IPS-NIHi11 (cell line): ENCODE measurements at places on chromosomes 4 and X.

- DNase-seq = no peak
Measured at GRCh38 chrX:96722781-96723180, 38.1 kb downstream of the DIAPH2 start.

DNA sequence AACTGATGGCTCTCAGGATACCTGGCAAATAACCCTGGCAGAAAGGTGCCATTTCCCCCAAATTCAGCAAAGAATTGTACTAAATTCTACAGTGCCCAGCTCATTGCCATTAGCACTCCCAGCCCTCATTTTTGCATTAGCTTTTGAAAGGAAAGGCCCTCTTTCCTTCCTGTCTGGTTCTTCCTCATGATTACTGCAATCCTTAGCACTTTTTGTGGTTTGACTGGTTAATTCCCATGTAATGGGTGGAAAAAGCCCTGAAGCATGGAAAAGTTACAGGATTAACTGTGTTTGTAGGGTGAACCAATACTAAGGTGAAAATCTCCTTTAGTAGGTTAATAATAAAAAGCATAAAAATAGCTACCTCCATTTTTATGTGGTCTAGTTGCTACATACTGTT lies 139.5 kb downstream of the NPNT start:
- DNase-seq = no peak

DNA sequence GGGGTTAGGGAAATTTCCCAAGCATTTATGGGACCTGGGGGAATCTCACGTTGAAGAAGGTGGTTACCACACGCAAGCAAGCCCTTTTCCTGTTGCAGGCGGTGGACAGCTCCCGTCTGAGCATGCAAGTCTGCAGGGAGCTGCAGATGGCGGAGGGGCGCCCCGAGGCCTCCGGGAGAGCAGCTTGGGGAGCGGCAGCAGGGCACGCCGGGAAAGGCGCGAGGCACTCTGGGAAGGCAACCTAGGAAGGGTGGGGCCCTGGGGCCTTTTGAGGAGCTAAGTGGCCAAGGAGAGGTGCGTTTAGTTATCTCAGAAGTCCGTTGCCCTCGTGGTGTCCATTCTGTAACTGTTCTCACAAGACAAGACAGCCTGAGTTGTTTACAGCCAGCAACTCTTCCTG lies 57.0 kb upstream of the SLC25A4 start:
- no peak for DNase-seq

DNA sequence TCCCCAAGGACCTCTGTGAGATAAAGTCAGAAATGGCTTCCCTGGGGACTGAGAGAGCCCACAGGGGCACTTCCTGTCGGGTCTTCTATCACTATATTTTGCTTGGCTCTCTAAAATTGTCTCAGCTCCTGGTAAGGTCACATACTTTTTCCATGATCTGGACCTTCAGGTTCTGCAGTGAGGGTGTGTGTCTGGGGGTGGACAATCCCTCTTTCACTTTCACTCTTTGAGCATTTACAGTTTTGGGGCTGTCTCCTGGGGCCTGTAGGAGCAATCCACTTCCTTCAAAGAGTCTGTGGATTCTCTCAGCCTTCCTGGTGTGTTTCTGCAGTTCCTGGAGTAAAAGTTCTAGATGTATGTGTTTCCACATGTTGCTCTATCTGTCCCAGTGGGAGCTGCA lies 335.7 kb downstream of the FSTL5 start:
- DNase-seq = no peak

DNA sequence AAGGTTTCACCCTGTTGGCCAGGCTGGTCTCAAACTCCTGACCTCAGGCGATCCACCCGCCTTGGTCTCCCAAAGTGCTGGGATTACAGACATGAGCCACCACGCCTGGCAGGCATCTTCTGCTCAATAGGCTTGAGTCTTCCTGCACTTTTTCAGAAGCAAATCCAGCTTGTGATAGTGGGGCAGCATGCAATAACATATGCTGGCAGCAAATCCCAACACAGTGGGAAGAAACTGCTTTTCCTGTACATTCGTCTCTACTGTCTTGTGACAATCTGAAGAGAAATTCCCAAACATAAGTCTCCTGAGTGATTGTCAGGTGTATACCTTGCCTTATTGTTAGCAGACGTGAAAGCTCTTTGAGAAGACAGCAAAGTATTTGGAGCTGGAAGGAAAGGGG lies 145.7 kb downstream of the PALLD start:
- no peak for DNase-seq

GRCh38 chrX:119647552-119648420 lies 41.6 kb upstream of the NKRF start:
- no peak for DNase-seq
